ENCODE measurements at places on chromosomes 1 and 21. TPM values are rescaled to one million over a fixed set of nuclear protein-coding genes. Genes with fewer than 3 reads are reported as not detected.

The RAB42 gene
- 2.9 TPM for total RNA-seq

The GPR153 gene
- total RNA-seq = 3.2 TPM

The ABCA4 gene
- total RNA-seq = 1.8 TPM

The AMY2A gene
- total RNA-seq = not detected

The TMPRSS3 gene
- not detected for total RNA-seq

The TNNI3K gene
- not detected for total RNA-seq

The RNU1-1 gene
- total RNA-seq = 1,622 TPM

The KCNE1 gene
- total RNA-seq = 0.91 TPM

The DENND2D gene
- total RNA-seq = 23.2 TPM

The S100A2 gene
- 3.0 TPM for total RNA-seq

The CHML gene
- total RNA-seq = 27.0 TPM

The OLFML3 gene
- total RNA-seq = 36.5 TPM

The TACSTD2 gene
- total RNA-seq = 25.6 TPM

The FAM43B gene
- total RNA-seq = 4.4 TPM

The STPG1 gene
- total RNA-seq = 8.6 TPM

The SV2A gene
- total RNA-seq = 4.7 TPM

The KISS1 gene
- 2.9 TPM for total RNA-seq

DNA sequence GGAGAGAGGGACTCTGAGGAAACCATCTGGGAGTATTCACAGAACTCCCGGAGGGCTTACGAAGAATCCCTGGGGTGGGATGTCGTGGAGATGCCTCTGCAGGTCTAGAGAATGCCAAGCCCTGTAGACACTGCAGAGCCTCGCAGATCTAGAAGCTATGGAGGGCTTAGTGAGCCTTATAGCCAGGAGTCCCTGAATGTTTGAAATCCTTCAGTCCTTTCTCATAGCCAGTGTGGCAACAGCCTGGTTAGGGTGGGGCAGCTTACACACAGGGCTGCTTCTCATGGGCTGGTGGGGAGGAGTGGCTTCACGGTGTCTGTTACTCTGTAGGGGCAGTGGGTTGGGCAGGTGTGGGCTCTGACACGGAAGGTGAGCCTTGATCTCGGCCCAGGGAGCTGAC is 44.2 kb upstream of the KDM4A start:
- no peak for DNase-seq

DNA sequence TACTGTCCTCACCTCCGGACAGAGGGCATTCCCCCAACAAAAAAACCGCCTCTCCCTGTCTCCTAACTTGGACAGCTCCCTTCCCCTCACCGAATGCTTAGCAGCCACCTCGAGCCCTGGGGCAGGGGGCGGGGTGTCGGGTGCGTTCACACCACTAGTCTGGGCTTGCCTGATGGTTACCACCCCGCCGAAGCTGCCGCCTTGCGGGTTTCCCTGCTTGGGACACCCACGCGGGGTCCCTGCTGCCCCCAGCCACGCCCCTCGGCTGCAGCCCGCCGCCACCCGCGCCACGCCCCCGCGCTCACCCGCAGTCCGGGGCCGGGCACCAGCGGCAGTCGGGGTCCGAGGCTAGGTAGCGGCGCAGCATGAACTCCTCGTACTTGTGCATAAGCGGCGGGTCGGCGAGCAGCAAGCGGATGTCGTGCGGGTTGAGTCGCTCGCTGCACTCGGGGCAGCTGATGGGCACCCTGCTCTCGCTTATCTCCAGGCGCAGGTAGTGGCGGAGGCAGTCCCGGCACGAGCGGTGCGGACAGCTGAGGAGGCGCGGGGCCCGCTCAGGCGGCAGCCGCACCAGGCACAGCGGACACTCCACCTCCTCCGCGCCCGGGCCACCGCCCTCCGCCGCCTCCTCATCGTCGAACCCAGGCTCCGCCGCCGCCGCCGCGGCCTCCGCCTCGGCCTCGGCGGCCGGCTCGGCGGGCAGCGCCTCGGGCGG is 706 bp downstream of the RNF19B start:
- DNase-seq = peak; percentile 74

- no peak for DNase-seq
Measured at GRCh38 chr1:117608758-117609157, 2.9 kb downstream of the TENT5C start.

GRCh38 chr1:156697481-156697880 is 7.9 kb downstream of the CRABP2 start:
- DNase-seq = no peak

DNA sequence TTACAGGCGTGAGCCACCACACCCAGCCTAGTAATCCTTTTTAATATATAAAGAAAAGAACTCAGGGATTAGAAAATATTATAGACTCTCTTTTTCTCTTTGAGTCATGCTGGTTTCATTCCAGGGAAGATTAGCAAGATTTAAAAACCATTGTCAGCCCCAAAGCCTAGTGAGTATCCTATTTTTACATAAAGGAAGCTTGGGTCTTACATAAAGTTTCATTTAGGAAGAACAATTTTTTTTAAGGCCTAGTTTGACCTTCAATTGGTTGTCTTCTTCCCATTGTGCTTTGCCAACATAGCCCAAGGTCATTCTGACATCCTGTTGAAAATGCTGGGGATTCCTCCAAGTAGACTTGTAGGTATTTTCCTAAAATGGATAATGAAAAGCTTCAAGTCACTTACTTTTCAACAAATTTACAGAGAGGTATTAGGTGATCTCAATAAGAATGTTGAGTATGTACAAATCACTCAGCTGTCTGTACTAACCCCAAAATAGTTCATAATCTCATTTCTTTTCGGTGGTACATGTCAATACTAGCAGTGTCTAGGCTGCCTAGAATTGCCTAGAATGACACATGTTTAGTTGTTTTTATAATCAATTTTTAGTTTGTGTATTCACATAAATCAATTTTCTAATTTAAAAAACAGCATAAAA is 4.3 kb upstream of the KIF14 start:
- no peak for DNase-seq

DNA sequence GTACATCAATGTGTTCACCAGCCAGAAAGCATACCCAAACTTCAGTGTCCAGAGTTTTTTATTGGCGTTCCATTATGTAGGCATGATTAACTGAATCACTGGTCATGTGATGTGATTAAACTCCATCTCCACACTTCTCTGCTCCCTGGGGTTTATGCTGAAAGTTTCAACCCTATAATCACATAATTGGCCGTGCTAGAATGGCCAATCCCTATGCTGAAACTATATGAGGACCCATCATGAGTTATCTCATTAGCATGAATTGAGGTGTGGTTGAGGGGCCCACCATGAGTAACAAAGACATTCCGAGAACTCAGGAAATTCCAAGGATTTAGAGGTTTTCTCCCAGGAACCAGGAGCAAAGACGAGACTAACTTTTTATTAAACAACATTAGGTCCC is 31.8 kb upstream of the FBXO28 start:
- no peak for DNase-seq

DNA sequence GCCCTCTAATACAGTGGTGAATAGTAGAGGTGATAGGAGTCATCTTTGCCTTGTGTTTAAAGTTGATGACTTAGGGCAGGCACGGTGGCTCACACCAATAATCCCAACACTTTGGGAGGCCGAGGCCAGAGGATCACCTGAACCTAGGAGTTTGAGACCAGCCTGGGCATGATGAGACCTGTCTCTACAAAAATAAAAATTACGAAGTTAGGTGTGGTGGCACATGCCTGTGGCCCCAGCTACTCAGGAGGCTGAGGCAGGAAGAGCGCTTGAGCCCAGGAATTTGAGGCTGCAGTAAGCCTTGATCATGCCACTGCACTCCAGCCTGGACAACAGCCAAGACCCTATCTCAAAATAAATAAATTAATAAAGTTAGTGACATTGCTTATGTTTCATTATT is 26.6 kb downstream of the CAPZA1 start:
- DNase-seq = no peak

GRCh38 chr1:110916669-110917306 is 43.8 kb downstream of the CD53 start:
- no peak for DNase-seq

GRCh38 chr1:24996983-24997893 is 67.2 kb upstream of the RUNX3 start:
- no peak for DNase-seq

GRCh38 chr1:77263708-77264107 is 18.1 kb upstream of the AK5 start:
- DNase-seq = no peak

DNA sequence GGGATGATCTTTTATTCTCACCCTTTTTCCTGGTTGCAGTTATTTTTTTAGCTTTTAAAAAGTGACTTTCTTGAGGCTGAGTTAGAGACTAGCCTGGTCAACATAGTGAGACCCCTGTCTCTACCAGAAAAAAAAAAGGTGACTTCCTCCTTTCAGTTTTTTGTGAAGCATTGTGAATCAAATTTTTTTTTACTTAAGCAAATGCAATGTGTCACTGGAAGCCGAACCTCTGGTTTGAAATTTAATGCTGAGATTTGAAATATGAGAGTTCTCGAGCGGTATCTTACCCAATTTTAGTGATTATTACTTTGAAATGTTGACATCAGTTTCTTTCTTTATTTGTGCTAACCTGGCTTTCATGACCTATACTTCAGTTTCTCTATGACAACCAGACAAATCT is 3.6 kb downstream of the CAP1 start:
- DNase-seq = no peak

- DNase-seq = no peak
Measured at GRCh38 chr1:76865696-76866286, 1.5 kb upstream of the ST6GALNAC5 start.

GRCh38 chr1:8061210-8061609 is 35.1 kb upstream of the ERRFI1 start:
- DNase-seq = peak; percentile 80

- DNase-seq = no peak
Measured at GRCh38 chr1:201282216-201282615, 1.1 kb upstream of the PKP1 start.

- DNase-seq = no peak
Measured at GRCh38 chr1:91582431-91582921, 81.8 kb downstream of the CDC7 start.

- DNase-seq = no peak
Measured at GRCh38 chr1:76240316-76240715, 165.8 kb downstream of the ST6GALNAC3 start.

- no peak for DNase-seq
Measured at GRCh38 chr1:193179094-193179493, 7.3 kb downstream of the B3GALT2 start.

DNA sequence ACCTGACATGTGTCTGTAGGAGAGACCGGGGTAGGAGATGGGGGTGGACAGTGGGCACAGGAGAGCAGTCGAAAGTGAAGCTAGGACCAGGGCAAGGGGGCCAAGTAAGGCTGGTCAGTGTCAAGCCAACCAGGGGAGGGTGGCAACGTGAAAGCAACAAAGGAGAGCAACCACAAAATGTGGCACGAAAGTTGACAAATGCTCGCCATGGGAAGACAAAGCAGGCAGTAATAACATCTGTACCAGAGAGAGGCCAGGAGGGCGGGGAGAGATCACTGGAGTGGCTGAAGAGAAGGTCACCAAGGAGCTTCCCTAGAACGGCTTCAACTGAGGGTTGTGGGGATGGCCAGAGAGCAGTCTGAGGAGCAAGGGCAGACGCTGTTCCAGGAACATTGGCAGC is 17.0 kb downstream of the QSOX1 start:
- no peak for DNase-seq

DNA sequence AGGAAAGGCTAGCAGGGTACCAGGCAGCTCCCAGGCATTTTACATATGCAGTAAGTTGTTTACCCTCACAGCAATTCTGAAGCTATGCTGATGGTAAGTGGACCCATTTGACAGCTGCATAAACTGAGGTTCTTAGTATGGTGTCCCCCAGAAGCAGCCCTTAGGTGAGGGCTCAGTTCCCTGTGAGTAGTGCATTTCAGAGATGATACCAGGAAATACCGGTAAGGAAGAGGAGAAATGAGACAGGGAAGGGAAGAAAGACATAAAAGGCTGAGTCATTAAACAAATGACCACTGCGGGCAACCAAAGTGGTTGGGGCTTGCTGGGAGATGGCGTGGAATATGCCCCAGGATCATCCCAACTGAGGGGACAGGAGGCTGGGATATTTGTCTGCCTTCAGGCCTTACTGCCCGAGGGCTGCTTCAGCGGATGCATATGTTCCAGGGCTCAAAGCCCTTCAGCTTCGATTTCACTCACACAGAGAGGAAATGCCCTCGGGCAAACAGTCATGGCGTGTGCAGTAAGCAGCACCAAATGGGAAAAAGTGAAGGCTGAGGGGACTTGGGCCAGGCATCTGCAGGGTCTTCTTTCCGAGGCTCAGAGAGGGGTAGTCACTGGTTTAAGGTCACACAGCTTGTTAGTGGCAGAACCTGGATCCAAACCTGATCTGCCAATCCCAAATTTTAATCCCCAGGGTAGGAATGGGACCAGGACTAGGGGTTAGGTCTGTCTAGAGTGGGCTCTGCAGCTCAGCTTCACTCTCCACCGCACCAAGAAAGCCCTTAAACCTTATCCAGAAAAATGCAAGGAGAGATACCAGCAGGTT is 133.7 kb upstream of the RUNX3 start:
- DNase-seq = no peak

GRCh38 chr1:153387785-153388184 is 3.1 kb downstream of the S100A8 start:
- no peak for DNase-seq

- DNase-seq = no peak
Measured at GRCh38 chr1:232139444-232139843, 490.5 kb downstream of the SIPA1L2 start.

All from Caco-2 (cell line).